ENCODE measurements at places on chromosomes 2 and 18.

DNA sequence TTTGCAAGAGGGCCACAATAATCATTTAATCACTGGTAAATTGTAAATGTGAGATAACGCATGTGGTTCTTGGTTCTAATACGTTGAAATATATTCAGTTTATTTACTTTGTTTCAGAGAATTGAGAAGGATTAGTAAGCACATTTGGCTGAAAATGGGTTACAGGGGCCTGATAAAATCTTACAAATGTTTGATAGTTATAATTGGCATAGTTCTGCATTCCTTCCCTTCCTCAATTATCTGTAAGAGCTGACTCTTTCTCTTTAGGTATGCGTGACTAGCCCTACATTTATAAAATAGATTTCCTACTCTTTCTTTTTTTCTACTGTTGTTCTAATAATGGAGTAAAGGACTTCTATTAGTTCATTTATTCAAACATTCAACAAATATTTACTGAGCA is 685.2 kb downstream of the NUP35 start:
- DNase-seq = no peak

DNA sequence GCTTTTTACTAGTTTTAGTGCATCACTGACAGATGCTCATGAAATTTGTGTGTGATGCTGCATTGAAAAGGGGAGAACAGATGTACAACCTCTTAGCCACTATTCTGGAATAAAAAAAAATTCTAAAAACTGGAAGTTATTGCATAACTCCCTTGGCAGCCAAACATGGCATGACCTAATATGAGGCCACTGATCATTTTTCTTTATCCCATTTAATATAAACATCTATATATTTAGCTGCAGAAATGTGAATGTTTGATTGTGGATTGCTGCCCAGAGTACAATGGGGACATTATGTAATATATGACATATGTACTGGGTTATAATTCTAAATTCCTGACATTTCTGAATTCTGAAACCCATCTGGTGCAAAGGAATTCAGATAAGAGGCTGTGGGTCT is 86.5 kb downstream of the CDCA7 start:
- no peak for DNase-seq

GRCh38 chr2:189191766-189192165 is 12.2 kb upstream of the COL5A2 start:
- DNase-seq = no peak

- DNase-seq = no peak
Measured at GRCh38 chr2:217694291-217694690, 308.5 kb downstream of the TNS1 start.

GRCh38 chr2:105325389-105325963 is 4.1 kb downstream of the TGFBRAP1 start:
- no peak for DNase-seq

GRCh38 chr2:168224346-168224745 is 23.0 kb downstream of the STK39 start:
- DNase-seq = no peak

Data from NCI-H187 (cell line).